ENCODE measurements at places on chromosomes 3 and 15. TPM values are rescaled to one million over a fixed set of nuclear protein-coding genes. Genes with fewer than 3 reads are reported as not detected.

The CFAP92 gene
- 1.9 TPM for polyA plus RNA-seq

The FANCD2OS gene
- polyA plus RNA-seq = not detected

The ASB14 gene
- 0.60 TPM for polyA plus RNA-seq

The TRPC1 gene
- polyA plus RNA-seq = 13.3 TPM

The FNDC3B gene
- 59.9 TPM for polyA plus RNA-seq

The ALPK3 gene
- 17.4 TPM for polyA plus RNA-seq

The MED12L gene
- polyA plus RNA-seq = 2.6 TPM

The RASGRP1 gene
- 11.4 TPM for polyA plus RNA-seq

The STRIT1 gene
- polyA plus RNA-seq = 0.81 TPM

The PARP15 gene
- polyA plus RNA-seq = 0.32 TPM

The LMAN1L gene
- polyA plus RNA-seq = not detected

The KBTBD13 gene
- 0.03 TPM for polyA plus RNA-seq

The CSTA gene
- 1.1 TPM for polyA plus RNA-seq

The FGF7 gene
- polyA plus RNA-seq = 20.0 TPM

The HTR3E gene
- polyA plus RNA-seq = 0.11 TPM

The DNAH1 gene
- polyA plus RNA-seq = 10.0 TPM

The FAM107A gene
- 4.6 TPM for polyA plus RNA-seq

The FAM131A gene
- 9.7 TPM for polyA plus RNA-seq

The GRAMD2A gene
- 7.0 TPM for polyA plus RNA-seq

The ANKUB1 gene
- polyA plus RNA-seq = 0.17 TPM

The RETNLB gene
- polyA plus RNA-seq = not detected

The FAM3D gene
- polyA plus RNA-seq = 0.85 TPM

The RAD51 gene
- polyA plus RNA-seq = 10.4 TPM

The NR1I2 gene
- polyA plus RNA-seq = 0.84 TPM

The DAZL gene
- not detected for polyA plus RNA-seq

The MESP2 gene
- polyA plus RNA-seq = 0.30 TPM
